ENCODE measurements at places on chromosomes 1 and 21.

- DNase-seq, result no peak
These were observed 80.9 kb downstream of the BACH1 start for GRCh38 chr21:29379517-29380054.

DNA sequence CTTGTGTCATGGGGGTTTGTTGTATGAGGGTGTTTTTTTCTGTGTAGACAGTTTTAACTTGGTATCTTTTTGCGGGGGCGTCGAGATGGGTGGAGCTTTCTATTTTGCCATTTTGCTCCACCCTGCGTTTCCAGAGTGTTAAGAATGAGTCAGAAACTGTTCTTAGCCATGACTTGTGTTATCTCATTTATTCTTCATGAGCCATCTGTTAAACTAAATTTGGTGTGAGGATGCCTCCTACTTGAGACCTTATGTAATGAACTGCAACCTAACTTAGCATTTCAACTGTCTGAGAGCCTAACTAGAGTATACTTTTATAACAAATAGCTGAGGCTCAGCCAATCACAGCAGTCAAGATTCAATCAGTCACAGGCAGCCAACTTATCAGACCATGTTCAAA, 1873.5 kb downstream of the NCAM2 start:
- no peak for DNase-seq

- DNase-seq, result no peak
These were observed 28.5 kb downstream of the TEX35 start for GRCh38 chr1:178541379-178541778.

DNA sequence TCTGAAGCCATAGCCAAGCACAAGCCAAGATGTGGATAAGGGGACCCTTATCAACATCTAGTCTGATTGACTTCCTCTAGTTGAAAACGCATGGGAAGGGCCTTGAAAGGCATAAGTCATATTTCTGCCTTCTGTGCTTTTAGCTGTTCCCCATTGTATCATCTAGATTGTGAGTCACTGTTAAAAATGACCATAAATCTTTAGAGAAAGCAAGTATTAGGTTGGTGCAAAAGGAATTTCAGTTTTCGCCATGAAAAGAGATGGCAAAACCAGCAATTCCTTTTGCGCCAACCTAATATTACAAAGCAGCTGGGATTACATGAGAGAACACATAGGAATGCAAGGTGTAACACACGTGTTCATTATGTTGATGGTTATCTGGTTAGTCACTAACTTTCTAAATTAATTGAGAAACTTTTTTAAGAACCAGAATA, 63.6 kb downstream of the CLIC6 start:
- no peak for DNase-seq

DNA sequence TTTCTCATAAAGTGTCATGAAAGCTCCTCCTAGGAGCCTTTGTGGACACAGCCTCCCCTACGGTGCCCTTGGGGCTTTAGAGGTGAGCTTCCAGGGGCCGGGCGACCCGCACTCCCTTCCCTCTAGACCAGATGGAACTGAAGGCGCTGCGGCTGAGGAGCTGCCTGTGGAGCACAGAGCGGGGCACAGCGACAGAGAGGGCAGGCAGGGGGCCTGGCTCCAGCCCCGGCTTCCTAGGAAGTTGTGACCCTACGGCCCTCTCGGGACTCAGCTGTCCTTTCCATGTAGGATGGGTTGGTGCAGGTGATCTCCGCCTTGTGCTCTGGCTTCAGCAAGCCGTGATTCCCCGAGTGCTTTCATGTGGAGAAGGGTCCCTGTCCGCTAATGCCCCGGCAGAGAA, 23.6 kb upstream of the NEK2 start:
- no peak for DNase-seq

DNA sequence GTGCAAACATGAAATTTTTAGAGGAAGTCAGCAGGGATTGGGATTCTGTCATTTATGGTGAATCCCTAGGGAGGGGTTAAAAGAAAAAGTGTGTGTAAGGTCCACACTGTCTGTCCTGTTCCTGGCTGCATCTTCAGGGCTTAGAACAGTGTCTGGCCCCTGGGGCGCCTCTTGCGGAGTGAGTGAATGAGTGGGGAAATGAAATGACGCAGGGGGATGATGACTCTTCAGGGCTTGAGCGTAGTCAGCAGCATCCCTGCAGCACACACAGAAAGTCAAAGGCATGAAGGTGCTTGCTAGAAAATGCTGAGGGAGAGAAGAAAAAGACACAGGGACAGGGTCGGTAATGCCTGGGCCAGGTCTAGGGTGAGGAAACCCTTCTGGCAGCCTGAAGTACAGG, 57.8 kb downstream of the PGBD5 start:
- DNase-seq, result no peak

DNA sequence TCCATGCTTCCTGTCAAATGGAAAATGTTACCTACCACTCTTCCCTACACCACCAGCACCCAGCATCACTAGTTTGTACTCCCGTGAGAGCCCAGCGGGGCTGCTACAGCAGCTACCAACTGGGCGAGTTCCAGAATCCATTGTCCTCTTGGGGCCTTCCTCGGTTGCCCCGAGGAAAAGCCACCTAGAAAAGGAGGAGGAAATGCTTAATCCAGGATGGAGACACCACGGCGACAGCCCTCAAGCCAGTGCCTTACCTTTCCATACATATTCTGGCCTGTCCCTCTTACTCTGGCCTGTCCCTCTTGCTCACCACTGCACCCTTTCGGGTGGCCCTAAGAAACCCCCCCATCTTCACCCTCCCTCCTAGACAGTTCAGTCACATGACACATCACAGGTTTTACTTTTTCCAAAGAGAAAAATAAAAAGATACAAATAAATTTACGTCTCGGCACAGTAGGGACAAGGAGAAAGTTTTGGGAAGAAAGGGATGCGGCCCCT, 478 bp downstream of the RIT1 start:
- DNase-seq, result no peak

DNA sequence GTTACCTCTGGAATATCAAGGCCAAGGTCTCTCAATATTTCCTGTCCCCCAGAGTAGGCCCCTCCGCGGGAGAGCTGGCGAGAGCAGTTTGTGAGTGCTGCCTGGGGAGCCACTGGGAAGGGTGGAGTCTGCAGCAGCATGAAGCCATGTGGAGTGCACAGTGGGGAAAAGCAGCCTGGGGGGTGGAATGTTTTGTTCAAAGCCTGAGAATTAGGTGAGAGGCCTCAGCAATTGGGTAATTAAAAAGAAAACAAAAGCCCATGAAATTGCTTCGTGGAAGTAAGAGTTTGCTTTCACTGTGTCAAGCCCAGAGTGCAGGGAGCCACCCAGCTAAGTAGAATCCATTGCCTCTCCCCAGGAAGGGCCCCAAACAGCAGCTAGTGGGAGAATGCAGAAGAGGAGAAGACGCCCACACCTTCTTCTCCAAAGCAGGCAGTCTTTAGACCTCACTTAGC, 30.2 kb upstream of the DISC1 start:
- DNase-seq, result no peak

- no peak for DNase-seq
These were observed 4.9 kb upstream of the BRWD1 start for GRCh38 chr21:39318091-39318959.

DNA sequence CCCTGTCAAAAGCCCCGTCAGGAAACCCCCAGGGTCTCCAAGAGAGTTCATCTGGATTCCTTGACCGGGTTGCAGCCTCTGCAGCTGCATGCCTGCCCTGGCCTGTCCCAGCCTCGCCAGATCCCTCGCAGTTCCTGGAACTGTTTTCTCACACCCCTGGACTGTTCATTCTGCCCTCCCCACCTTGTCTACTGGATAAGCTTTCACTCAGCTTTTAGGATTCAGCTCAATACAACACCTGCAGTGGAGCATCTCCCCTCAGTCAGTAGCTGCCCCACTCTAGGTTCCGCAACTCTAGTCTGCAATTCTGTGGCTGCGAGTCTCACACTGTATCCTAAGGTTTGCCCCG, 67.2 kb downstream of the FAM163A start:
- DNase-seq, result no peak

- no peak for DNase-seq
These were observed 31.4 kb downstream of the DDR2 start for GRCh38 chr1:162663589-162664106.

DNA sequence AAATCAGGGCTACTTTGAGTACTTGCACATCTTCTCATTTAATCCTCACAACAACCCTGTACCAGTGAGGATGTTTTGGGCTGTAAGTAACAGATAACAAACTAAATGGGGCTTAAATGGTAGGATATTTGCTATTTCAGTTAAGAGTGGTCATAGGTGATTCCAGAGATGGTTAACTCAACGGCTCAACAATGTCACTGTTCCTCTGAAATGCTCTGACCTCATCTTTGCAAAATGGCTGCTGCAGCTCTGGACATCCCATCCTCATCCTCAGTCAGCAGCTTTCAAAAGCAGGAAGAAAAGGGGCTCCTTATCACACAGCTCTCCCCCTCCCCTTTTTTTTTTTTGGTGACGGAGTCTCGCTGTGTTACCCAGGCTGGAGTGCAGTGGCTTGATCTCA, 1.5 kb downstream of the LDLRAD2 start:
- no peak for DNase-seq

GRCh38 chr1:162690672-162691434, 58.6 kb downstream of the DDR2 start:
- DNase-seq, result no peak

- no peak for DNase-seq
These were observed 120.5 kb downstream of the FGGY start for GRCh38 chr1:59417406-59417805.

DNA sequence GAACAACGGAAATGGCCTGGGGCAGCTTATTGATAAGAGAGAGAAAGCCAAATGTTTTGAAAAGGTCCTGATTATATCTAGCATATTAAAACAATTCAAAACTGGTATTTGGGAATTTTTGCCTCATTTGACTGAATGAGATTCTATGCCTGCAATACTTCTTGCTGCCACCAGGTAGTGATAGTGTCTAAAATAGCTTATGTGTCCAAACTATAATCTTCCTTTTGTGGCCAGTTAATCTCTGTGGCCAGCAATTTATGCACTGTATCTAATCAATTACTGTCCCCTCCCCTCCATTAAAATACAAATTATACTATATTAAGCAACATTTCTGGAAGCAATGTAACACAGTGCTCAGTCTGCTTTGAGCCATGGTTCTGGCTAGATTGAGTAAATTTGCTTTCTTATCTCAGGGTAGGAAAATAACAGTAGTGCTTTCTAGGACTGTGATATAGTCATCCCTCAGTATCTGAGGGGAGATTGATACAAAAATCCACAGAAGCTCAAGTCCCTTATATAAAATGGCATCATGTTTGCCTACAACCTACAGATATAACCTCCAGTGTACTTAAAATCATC, 91.8 kb downstream of the FOXD2 start:
- no peak for DNase-seq
